NCI-H1694 (cell line): ENCODE measurements at places on chromosomes 4 and X.

GRCh38 chrX:68440940-68441339, 7.6 kb upstream of the OPHN1 start:
- peak; percentile 33 for DNase-seq

GRCh38 chrX:78573630-78574029, 85.5 kb downstream of the RTL3 start:
- DNase-seq, result no peak

DNA sequence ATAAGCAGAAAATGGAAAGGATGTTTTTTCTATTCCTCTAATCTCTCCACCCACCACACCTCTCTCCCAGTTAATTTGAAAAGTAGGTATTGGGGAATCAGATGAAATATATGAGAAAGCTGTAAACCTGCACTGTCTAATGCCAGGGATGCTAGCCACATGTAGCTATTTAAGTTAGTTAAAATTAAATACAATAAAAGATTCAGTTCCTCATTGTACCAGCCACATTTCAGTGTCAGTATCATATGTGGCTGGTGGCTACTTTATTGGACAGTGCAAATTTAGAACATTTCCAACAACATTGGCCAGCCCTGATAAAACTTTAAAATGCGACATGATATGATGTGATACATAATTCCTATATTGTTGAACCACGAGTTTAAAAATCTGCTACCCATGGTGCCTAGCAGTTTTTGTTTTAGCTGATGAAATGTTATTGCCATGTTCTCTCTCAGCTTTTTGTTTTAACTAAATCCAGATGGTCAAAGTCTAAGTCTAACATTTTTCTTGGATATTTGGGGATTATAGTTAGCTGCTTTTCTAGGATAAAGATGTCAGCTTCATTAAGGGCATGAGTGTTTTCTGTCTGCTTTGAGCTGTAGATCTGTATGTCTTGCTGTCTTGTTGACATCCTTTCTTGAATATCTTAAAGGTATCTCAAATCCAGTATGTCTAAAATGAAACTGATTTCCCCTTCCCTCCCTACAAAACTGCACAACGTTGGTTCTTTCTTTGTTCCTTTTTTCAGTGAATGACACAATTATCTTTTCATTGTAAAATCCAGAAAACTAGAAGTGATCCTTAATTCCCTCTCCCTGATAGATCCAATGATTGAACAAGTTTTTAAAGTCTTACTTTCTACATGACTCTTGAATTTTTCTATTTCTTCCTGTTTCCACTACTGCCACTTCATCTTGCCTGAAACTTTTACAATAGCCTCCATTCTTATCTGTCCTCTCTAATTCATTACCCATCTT, 6.2 kb downstream of the ARFIP1 start:
- no peak for DNase-seq

DNA sequence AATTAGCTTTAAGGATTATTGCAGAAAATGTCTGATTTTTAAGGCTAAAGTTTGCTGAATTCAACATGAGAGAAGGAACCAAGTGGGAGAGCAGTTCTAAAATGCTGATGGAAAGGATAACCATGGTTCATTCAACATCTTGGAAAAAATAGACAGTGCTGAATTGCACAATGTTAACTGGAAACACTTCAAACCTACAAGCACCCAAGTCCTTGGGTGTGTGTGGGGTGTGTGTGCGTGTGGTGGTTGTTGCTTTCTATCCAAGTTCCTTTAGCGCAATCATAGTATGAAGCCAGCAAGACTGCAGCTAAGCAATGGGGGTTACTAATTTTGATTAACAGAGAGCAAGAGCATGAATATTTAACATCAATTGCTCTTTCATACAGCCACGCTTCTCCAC, 29.3 kb upstream of the SCOC start:
- no peak for DNase-seq

- DNase-seq, result no peak
These were observed 16.3 kb upstream of the IDS start for GRCh38 chrX:149521438-149521837.

DNA sequence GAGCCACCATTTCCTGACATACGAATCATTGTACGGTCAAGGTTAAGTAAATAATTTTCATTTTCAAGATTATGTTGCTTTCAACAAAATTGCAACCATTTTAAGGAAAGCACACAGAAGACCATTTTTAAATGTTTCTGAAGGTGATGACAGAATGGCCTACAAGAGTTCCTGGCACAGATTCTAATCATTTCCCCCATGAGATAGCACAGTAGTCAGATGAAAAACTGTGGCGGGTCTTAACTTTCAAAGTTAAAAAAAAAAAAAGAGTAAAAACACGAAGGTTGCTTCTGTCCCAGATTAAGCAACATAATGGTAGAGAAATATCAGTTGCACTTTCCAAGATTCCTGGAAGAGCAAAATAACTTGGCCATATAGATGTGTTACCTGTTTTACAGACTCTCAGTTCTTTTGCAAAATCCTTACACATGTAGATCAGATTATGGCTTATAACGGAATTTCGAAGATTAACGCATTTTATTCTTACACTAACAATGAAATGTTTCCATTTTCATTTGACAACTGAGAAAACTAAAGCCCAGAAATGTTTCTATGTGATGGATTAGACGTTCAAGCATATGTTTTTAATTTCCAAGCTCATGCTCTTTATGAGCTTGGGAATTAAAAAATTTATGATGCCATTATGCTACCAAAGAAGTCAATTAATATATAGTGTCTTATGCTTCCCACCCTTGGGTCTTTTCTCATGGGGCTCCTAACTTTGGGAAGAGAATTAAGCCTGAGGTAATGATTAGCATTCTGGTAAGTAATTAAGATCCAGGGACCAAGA, 335.1 kb upstream of the CLNK start:
- DNase-seq, result no peak

DNA sequence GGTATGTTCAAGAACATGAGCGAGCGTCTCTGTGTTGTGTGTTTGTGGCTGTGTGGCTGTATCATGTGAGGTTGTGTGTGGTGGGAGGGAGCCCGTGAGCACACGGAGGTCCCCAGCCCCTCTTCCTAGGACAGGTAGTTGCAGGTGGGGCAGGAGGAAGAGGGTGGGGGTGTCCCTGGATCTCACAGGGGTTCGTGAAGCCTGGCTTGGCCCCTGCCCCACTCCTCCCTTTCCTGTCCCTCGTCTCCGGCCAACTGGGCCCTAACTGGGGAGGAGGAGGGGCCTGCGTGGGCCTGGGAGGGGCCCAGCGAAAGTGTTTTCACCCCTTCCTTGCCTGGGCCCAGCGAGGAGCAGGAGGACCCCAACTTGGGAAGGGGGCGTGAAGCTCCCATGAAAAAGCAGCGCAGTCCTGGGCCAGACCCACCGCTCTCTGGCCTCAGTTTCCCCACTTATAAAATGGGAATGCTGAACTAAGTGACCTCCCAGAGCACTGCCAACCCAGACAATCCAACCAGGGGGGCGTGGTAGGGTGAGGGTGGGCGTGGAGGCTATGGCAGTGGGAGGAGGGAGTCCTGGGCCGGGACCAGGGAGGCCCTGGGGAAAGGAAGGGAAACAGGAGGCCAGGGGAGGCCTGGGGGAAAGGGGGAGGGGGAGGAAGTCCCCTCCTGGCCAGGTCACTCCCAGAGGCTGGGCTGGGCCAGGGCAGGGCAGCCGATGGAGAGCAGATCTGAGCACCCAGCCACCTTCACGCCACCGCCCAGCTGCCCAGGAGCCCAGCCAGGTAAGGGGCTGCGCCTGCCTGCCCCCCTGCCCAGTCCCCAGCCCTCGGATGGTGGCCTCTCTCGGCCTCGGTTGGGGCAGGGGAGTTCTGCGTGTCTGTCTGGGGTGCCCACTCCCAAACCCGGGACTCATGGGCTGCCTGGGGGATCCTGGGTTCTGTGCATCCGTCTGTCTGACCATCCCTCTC, at the start of gene AVPR2:
TSS of gene AVPR2 (plus strand) at position 683 of the 967 bp plus-strand sequence. CDS start 473 bp downstream, outside the sequence.
- no peak for DNase-seq

DNA sequence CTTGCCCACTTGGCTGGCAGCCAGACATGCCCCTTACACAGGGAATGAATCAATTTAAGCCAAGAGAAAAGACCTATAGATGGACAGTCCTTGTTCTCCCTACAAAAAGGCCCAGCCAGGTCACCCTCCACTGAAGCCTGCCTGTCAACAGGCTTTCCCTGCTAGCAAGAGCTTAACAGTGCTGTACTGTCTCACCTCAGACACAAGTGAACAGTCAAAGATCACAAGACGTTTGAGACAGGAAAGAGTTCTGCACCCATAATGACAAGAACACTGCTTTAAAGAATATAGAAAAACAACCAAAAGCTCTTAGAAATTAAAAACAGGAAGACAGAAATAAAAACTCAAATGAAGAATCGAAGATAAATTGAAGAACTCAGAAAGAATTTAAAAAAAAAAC, 4.6 kb downstream of the RNF175 start:
- no peak for DNase-seq

DNA sequence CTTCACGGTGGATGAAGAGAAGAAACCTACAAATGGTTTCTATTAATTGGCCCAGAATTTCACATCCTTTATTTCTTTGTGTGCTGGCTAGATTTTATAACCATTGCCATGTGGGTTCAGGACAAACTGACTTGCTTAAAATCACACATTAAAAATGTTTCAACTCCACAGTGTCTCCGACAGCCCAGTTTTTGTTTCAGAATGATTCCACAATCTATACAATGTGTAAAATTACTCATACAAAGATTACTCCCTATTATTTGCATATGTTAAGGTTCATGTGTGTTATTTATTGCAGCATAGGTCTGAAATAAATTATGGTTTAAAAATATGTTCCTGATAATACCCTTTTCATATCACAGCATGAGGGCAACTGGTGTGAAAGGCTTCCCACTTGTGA, 20.6 kb downstream of the DCHS2 start:
- DNase-seq, result no peak
